ENCODE measurements at places on chromosomes 3 and 15.

GRCh38 chr15:34358948-34359347, 8.0 kb downstream of the LPCAT4 start:
- no peak for DNase-seq

DNA sequence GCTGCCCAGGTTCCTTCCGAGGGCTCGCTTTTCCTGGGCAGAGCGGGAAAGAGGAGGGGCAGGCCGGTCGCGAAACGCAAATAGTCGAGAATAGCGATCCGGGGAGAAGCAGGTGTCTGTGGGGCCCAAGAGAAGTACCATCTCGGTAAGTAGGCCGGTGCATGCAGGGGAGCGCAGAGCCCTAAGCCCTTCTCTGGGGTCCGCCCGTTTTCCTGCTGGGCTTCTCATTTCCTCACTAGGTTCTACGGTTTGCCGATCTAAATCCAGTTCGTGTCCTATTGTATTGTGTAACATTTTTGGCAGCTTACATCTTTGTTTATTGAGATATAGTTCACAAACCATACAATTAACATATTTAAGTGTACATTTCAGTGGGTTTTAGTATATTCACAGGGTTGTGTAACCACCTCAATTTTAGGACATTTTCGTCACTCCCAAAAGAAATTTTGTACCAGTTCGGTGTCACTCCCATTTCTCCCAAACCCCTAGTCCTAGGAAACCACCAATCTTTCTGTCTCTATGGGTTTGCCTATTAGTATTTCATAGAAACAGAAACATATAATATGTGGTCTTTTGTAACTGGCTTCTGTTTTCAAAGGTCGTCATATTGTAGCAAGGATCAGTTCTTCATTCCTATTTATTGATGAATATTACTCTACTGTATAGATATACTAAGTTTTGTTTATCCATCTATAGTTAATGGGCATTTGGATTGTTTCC, 6.8 kb upstream of the TRIM69 start:
- peak; percentile 23 for DNase-seq

GRCh38 chr3:7607676-7608075, 746.8 kb downstream of the GRM7 start:
- DNase-seq = no peak

DNA sequence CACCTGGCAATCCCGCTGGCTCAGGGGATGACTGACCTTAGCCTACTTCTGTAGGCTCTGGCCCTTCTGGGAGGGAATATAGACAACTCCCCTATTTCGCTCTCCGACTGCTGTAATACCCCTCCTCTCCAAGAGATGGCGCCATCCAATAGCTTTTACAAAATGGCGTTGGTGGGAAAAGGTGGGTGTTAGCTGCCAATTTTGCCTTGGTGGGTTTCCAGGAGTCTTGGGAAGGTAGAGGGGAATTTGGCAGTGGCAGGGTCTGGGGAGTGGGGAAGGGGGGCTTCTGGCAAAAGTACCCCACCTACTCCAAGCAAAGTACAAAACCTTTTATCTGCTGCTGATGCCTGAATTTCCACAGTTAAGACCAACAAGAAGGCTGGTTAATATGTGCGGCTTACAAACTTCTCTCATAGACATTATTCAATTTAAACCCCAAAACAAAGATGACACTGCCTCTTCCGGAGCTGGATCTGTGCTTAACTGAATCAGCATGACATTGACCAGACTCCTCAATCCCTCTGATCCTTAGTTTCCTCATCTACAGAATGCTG, 62.1 kb downstream of the RASGRF1 start:
- DNase-seq = peak; percentile 26

- DNase-seq = no peak
Measured at GRCh38 chr15:57411945-57412768, 35.9 kb downstream of the CGNL1 start.
